Ovary (tissue), 10 donors: ENCODE measurements at places on chromosomes 7 and 10. TPM values are rescaled to one million over a fixed set of nuclear protein-coding genes. Genes with fewer than 3 reads are reported as not detected.

The CXCL12 gene
- polyA plus RNA-seq, result 341 TPM

The FAM13C gene
- polyA plus RNA-seq, result 19.5 TPM

The MRLN gene
- not detected for polyA plus RNA-seq

The ZPBP gene
- 0.30 TPM for polyA plus RNA-seq

The PPIF gene
- 64.3 TPM for polyA plus RNA-seq

The UCN3 gene
- not detected for polyA plus RNA-seq

The LLCFC1 gene
- polyA plus RNA-seq, result not detected

The NPC1L1 gene
- 0.18 TPM for polyA plus RNA-seq

The ACBD7 gene
- polyA plus RNA-seq, result 0.55 TPM

The CCDC126 gene
- polyA plus RNA-seq, result 7.3 TPM

The GATA3 gene
- polyA plus RNA-seq, result 0.47 TPM

The VWDE gene
- polyA plus RNA-seq, result 0.08 TPM

The FAM25G gene
- polyA plus RNA-seq, result not detected

The CYP3A5 gene
- polyA plus RNA-seq, result 1.3 TPM

The EPO gene
- polyA plus RNA-seq, result not detected

The USP54 gene
- 27.8 TPM for polyA plus RNA-seq

The HOXA5 gene
- 1.8 TPM for polyA plus RNA-seq

The HECW1 gene
- polyA plus RNA-seq, result 0.47 TPM
